ENCODE measurements at places on chromosomes 12 and 14.

DNA sequence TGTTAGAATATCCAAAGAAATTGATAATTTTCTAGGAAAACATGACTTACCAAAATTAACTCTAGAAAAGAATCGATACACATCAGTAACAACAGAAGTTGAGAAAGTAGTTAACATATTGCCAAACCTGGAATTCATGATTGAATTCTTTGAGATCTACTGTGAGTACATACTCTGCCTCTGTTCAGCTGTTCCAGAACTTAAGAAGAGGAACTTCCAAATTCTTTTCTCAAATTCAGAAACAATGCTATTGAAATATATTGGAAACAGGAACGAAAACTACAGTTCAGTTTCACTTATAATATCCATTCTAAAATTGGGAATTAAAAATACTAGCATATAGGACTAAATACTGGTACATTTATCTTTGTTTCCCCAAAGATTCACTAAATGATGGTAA lies 57.9 kb downstream of the MARK3 start:
- no peak for DNase-seq
- no peaks in the 10 kb centered on the region for H3K27me3 ChIP-seq
- no peak overlapping the region for H3K27ac ChIP-seq
- H3K4me3 ChIP-seq, result no peak overlapping the region
- peaks cover 4% of the 10 kb centered on the region for H3K36me3 ChIP-seq

DNA sequence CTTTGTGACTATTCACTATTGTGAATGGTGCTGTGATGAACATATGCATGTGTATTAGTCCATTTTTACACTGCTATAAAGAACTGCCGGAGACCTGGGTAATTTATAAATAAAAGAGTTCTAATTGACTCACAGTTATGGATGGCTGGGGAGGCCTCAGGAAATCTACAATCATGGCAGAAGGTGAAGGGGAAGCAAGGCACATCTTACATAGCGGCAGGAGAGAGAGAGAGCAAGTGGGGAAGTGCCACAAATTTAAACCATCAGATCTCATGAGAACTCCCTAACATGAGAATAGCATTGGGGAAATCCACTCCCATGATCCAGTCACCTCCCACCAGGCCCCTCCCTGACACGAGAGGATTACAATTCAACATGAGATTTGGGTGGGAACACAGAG lies 90.8 kb downstream of the ATP23 start:
- no peak overlapping the region for H3K27ac ChIP-seq
- no peaks in the 10 kb centered on the region for H3K36me3 ChIP-seq
- H3K4me3 ChIP-seq, result no peak overlapping the region
- no peaks in the 10 kb centered on the region for H3K4me1 ChIP-seq
- DNase-seq, result no peak

DNA sequence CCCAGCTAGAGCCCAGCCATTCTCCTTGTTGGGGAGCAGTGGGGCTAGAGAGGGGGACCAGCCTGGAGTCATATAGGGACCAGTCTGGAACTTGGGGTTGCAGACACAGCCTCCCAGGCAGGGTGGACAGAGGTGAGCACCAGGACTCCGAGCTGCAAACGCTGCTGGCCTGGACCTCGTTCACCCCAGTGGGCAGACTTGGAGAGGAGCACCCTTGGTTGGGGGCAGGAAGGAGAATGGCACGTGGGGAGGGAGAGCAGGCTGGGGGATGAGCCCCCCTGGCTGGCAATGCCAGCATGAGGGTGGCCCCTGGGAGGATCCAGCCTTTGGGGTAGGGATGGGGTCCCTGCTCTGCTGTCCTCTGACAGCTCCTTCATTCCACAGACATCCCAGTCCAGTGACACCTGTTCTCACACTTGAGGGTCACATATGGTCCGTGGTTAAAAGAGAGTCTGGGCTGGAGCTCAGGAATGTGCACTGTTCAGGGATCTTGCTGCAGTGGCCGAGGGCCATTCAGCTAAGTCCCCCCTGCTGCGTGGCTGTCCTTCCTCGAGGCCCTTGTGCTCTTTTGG lies 2.8 kb downstream of the LBHD2 start:
- peaks cover 48% of the 10 kb centered on the region for H3K27me3 ChIP-seq
- no peak overlapping the region for H3K27ac ChIP-seq
- H3K4me3 ChIP-seq, result no peak overlapping the region
- no peak for DNase-seq

GRCh38 chr14:74911704-74912103 lies 11.4 kb downstream of the RPS6KL1 start:
- H3K4me1 ChIP-seq, result peaks cover 4% of the 10 kb centered on the region
- no peaks in the 10 kb centered on the region for H3K36me3 ChIP-seq
- H3K27ac ChIP-seq, result no peak overlapping the region
- H3K27me3 ChIP-seq, result no peaks in the 10 kb centered on the region

Measured in cardiac muscle cell (in vitro differentiated cells and primary cell).